ENCODE measurements at places on chromosomes 13 and 19. TPM values are rescaled to one million over a fixed set of nuclear protein-coding genes. Genes with fewer than 3 reads are reported as not detected.
A peak's percentile ranks its signal among the peaks of the same experiment; 100 is the strongest.

- no peak for DNase-seq
These were observed 18.5 kb upstream of the STARD13 start for GRCh38 chr13:33303855-33304597.

DNA sequence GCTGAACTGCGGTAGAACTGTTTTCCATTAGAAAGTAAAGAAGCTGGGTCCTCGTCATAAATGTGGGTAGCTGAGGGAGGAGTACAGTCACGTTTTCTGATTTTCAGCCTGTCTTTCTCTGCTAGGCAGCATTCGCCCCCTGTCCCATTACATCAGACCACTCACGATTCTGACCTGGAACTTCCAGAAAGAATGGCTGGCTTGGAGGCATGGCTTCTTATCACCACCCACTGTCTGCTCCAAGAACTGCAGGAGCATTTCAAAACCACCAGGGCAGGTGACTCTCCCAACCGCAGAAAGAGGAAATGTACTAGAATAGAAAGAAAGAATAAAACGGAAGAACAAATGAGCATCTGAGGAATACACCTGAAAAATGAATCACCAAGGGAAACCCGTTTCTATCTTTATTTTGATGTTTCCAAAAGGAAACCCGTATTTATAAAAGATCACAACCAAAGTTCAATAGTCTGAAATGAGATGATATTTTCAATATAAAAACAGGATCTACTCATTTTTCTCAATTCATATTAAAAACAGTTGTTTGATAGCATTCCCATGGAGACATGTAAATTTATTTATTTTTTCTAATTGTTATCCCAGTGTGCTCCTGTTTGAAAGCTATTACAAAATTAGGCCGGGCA, 22.1 kb upstream of the POMP start:
- DNase-seq, result peak; percentile 69

GRCh38 chr13:33649212-33649878, 168.6 kb upstream of the RFC3 start:
- DNase-seq, result no peak

DNA sequence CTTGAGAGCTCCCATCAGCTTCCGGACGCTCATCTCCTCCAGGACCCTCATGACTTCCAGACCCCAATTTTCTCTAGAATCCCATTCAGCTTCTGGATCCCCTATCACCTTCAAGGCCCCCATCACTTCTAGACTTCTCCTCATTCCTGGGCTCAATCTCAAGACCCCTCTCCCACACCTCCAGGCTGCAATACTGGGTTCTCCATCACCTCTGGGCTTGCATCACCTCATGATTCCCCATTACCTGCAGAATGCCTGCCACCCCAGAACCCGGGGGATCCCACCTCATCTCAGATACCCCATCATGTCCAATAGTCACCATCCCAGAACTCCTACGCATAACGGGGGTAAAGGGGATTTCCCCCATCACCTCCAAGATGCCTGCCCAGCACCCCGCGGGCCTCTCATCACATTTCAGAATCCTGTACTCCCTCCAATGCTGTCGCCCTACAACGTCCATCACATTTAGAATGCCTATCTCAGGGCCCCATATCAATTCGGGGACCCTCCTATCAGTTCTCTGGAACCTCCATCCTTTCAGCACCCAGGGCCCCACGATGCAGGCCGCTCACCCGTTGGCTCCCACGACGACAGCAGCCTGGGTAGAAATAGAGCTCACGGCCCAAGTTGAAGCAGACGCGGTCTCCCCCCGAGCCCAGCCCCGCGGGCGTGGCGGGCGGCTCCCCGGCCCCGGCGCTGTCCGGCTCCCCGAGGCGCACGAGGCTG, 738 bp downstream of the DMWD start:
- no peak for DNase-seq

DNA sequence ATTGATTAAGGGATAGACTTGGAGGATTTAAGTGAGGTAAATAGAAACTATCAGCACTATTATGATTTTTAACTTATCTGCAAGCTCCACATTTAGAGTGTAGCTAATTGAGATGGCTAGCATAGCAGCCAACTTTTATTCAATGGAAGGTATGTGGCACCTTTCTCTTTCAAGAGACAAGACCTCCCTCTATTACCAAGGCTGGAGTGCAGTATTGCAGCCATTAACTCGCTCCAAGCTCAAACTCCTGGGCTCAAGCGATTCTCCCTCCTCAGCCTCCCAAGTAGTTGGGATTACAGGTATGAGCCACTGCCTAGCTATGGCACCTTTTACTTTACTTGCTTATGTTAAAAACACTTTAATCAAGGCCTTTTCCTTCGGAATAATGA, 8.2 kb downstream of the TPT1 start:
- no peak for DNase-seq

DNA sequence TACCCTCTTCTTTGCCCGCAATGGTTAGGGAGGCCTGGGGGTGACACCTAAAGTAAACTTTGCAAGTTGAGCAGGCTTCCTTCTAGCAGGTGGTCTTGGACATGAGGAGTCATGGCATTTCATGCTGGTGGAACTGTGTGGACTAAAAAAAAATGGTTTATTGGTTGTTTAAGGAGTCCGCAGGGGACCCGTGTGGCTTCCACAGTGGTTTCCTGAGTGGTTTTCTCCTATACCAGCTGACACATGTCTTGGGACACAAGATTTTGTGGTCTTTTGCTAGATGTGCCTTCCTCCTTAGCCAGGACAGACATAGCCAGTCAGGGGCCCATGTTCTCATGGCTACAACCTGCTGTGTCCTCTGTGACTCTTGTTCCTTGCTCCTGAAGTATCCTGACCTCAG, 1.5 kb downstream of the ZNF543 start:
- no peak for DNase-seq

GRCh38 chr13:72886272-72887067, 104.5 kb downstream of the PIBF1 start:
- peak; percentile 17 for DNase-seq

- peak; percentile 99 for DNase-seq
These were observed at the start of gene ZNF112 for GRCh38 chr19:44356383-44357111. TSS of gene ZNF112 (minus strand) at chr19:44356680. CDS start at chr19:44340539, 16,141 bp downstream.

- peak; percentile 86 for DNase-seq
These were observed 6.6 kb upstream of the EML2 start for GRCh38 chr19:45645631-45646344.

GRCh38 chr19:18291590-18292461, 10.4 kb upstream of the JUND start:
- peak; percentile 93 for DNase-seq

GRCh38 chr13:112441226-112441625, 65.1 kb downstream of the SPACA7 start:
- DNase-seq, result no peak

DNA sequence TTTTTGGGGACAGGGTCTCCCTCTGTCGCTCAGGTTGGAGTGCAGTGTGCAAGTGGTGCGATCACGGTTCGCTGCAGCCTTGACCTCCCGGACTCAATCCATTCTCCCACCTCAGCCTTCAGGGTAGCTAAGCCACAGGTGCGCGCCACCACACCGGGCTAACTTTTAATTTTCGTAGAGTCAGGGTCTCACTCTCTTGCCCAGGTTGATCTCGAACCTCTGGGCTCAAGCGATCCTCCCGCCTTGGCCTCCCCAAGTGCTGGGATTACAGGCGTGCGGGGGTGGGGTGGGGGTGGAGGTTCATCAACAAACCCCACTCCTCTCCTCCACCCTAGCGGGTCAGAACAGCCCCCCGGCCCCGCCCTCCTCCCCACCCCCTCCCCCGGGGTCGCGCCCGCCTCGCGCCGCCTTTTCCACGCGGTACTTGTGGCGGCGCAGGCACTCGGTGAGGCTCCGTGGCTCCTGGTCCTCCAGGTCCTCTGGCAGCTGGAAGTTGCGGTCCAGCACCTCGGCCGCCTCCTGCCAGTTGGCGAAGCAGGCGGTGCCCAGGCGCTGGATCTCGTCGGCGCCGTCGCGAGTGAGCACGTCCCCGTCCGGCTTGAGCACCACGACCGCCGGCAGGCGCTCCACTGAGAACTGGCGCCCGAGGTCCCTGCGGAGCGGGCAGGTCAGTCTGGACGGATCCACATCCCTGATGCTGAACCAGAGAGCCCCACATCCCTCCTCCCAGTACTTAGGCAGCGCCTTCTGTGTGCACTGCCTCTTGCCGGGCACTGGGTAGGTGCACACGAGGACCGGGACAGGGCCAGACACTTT, 5.2 kb downstream of the NXNL1 start:
- no peak for DNase-seq

DNA sequence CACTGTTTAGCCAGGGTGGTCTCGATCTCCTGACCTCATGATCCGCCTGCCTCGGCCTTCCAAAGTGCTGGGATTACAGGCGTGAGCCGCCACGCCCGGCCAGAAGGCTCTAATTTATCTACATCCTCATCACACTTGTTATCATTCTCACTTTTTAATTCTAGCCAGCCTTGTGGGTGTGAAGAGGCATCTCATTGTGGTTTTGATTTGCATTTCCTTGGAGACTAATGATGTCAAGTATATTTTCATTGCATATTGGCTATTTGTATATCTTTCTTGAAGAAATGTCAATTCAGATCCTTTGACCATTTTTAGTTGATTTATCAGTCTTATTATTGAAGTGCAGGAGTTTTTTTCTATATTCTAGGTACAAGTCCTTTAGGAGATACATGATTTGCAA, 27.7 kb upstream of the HIF3A start:
- no peak for DNase-seq

DNA sequence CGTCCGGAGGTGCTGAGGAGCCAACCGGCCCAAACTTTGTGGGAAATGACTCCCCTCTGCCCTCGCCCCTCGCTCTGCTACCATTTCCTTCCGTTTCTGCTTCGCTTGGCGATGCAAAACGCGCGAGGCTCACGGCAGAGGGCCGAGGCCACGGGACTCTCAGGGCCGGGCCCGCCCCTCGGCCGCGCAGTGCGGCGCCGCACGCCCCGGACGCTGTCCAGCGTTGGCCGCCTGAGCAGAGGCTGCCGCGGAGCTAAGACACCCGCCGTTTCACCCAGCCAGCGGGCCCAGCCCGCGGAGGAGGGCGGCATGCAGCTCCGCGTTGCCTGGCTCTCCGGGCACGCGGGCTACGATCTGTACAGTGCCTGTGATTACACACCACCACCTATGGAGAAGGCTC, 2.1 kb upstream of the ZNF578 start:
- DNase-seq, result no peak

DNA sequence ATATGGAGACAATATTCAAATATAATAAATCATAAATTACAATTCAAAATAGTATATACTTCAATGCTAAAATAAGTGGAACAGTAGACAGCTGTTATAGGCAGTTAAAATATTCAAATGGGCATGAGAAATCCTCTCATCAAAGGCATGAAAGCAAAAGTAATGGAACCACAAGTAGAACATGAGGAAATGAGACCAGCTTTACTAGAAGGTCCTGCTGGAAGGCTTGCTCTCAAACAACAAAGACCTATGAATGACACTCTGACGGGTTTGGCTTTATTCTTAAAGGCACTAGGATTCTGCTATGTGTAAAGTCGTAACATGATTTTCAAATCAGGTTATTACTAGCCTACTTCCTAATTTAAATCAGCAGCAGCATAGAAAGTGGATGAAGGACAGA, 148.1 kb downstream of the VWA8 start:
- DNase-seq, result no peak

DNA sequence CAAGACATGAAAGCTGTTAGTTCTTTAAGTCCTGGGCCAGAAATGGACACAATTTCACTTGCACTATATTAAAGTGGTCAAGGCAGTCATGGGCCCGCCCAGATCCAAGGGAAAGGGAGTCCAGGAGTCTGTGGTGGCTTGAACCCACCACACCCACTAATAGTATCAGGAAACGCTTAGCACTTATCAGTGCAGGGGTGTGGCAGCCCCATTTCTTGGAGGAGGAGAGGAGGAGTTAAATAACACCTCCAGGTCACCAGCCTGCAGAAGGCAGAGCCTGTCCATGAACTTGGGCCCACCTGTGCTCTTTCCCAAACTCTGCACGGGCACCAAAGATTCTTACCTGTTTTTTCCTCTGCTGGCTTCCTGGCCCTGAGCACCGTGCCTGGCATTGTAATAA, 5.4 kb upstream of the NTN5 start:
- DNase-seq, result no peak

DNA sequence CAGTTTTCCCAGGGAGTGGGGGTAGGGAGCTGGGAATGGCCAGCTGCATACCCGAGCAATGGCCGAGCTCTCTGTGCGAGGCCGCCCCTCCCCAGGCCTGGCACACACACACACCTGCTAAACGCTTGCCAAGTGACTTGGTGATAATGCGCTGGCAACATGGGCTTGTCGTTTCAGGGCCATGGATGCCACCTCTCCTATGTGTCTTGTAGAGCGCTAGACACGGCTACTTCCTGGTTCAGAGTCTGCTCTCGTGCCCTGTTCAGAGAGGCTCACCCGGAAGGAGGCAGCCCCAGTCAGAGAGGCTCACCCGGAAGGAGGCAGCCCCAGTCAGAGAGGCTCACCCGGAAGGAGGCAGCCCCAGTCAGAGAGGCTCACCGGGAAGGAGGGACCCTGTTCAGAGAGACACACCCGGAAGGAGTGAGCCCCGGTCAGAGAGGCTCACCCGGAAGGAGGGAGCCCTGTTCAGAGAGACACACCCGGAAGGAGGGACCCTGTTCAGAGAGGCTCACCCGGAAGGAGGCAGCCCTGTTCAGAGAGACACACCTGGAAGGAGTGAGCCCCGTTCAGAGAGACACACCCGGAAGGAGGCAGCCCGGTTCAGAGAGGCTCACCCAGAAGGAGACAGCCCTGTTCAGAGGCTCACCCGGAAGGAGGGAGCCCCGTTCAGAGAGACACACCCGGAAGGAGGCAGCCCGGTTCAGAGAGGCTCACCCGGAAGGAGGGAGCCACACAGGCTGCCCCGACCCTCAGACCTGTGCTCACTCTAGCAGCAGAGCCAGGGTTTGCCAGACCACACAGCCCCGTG, 4.2 kb downstream of the ADPRHL1 start:
- DNase-seq, result no peak

DNA sequence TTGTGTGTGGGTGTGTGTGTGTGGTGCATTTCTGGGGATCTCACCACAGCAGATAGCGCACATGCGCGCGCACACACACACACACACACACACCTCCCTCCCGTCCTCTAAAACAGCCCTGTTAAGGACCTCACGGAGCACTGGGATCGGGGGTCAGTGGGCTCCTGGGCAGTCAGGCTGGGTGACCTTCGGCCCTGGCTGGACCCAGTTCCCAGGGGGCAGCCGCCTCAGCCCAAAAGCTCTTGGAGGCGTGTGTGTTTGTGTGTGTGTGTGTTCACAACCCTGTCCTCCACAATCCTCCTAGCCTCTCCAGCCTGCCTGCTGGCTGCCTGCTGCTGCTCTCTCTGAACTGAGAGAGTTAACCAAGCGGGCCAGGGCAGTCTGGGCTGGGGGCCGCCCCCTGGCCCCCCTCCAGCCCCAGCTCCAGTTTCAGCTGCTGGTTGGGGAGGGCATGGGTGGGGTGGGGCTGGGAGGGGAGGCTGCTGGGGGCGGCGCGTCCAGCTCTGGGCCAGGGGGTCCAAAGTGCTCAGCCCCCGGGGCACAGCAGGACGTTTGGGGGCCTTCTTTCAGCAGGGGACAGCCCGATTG, at the start of gene FXYD1:
TSS of gene FXYD1 (plus strand) at position 520 of the 588 bp plus-strand sequence. CDS start 1,256 bp downstream, outside the sequence.
- peak; percentile 94 for DNase-seq

DCLK1 gene
- polyA plus RNA-seq, result 93.7 TPM

SBSN gene
- polyA plus RNA-seq, result not detected

ARL11 gene
- 0.40 TPM for polyA plus RNA-seq

SHISA2 gene
- 51.2 TPM for polyA plus RNA-seq

PRSS57 gene
- polyA plus RNA-seq, result 0.31 TPM

SLC25A41 gene
- polyA plus RNA-seq, result 0.71 TPM

LILRB4 gene
- 1.3 TPM for polyA plus RNA-seq

ZNF611 gene
- polyA plus RNA-seq, result 5.7 TPM

SKA3 gene
- 6.5 TPM for polyA plus RNA-seq

SRRM5 gene
- polyA plus RNA-seq, result 0.36 TPM

UPF1 gene
- polyA plus RNA-seq, result 39.1 TPM

ODAD3 gene
- 0.35 TPM for polyA plus RNA-seq

PRODH2 gene
- not detected for polyA plus RNA-seq

Measured in muscle of leg (tissue), 16 donors.